GM12878 (cell line): ENCODE measurements at places on chromosomes 7 and 10. TPM values are rescaled to one million over a fixed set of nuclear protein-coding genes. Genes with fewer than 3 reads are reported as not detected.

- DNase-seq: no peak
Measured at GRCh38 chr10:43869669-43870322, 221.1 kb upstream of the ZNF32 start.

- DNase-seq: no peak
Measured at GRCh38 chr10:26488344-26488743, 50.2 kb downstream of the APBB1IP start.

The LMTK2 gene
- 2.2 and 2.7 TPM in 2 replicates for polyA plus RNA-seq

GRCh38 chr7:100430493-100431285, 1.1 kb downstream of the MEPCE start:
- no peak for DNase-seq

DNA sequence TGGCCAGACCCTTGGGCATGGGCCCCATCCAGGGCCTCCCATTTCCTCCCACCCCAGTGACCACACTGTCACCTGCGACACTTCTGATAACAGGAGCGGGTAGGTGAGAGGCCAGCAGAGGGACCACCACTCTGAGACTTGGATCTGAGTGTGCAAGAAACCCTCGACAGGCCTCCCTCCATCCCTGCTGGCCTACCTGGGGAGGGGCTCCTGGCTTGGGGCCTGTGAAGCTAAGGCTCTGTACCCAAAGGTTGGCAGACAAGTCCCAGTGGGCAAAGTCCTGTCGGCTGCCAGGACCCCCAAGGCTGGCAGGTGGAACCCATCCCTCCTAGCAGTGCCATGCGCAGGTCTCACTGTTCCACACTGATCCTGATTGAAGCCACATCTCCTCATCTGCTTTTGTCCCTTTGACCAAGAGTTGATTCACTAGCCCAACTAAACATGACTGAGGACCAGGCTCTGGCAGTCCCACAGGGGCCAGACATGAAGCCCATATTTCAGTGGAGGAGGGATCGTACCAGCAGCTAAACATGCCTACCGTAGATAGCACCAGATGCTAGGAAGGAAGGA, 1.2 kb upstream of the PGAM2 start:
- no peak for DNase-seq

GRCh38 chr7:1125603-1125969, 34.4 kb downstream of the ZFAND2A start:
- DNase-seq: no peak

GRCh38 chr10:131169146-131169545, 142.4 kb downstream of the TCERG1L start:
- DNase-seq: no peak

DNA sequence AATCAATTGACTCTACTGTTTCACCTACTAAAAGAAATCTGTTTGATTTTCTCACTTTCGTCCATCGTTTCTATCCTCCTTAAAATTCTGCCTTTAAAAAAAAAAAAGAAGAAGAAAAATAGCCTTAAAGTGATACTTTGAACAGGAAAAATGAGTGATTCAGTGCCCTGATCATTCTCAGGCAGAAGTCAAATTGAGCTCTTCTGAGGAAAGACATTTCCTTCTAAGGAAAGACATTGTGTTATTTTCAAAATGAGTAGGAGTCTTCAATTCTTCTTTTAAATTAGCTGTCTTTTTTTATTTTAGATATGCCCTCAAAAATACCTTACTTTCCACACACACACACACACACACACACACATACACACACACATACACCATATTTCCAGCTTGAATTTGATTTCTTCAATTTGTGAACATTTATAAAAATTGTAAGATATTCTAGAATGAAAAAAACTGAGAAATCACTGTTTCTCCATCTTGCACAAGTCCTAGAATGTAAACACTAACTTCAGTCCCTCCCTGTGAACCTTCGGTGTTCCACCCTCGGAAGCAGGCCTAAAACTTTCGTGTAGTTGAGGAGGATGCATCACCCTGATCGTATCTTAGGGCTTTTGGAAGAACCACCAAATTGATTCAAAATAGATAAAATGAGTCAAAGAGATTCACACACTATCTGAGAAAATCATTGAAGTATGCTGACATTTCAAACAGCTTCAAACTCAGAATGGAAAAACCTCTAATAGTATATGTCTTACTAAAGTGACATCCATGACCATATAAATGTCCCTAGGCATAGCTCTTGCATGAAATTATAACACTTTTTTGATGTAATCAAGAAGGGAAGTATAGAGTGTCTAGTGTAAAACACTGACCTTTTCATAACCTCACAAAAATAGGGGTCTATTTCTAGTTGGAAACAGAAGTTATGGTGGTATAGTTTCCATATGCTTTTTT, 270.8 kb downstream of the GATA3 start:
- DNase-seq: no peak

The TAX1BP1 gene
- 53.6 and 54.5 TPM in 2 replicates for polyA plus RNA-seq

GRCh38 chr7:155009570-155010157, 6.7 kb upstream of the PAXIP1 start:
- no peak for DNase-seq

- no peak for DNase-seq
Measured at GRCh38 chr7:43692582-43693373, 36.5 kb downstream of the COA1 start.

The TMEM176A gene
- polyA plus RNA-seq: not detected in 2 replicates

DNA sequence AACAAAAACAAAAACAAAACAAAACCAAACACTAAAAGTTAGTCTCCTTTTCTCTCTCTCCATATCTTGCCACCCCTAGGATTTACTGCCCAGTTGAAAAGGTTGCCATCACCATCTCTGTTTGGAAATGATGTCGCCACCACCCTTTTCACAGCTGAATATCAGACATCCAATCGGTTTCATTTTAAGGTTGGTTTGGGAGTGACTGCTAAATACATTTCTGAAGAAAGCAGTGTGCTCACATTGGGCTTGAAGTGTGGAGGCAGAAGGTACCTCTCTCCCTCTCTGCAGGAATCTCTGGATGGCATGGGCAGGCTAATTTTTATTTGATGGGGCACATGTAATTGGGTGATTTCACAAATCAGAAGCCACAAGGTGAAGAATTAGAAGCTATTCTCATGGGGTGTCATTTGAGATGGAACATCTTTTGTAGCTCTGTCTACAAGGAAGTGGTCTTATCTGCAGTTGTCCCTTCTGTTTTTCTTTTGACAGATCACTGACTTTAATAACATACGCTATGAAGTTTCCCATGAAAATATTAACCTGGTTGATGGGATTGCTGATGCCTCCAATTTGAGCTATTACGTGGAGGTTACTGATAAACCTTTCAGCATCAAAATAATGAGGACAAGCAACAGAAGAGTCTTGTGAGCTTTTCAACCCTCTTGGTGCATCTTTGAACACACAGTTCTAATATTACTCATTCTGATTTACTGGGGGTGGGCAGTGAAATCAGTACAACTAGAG, 20.1 kb downstream of the MGAM2 start:
- DNase-seq: no peak

GRCh38 chr10:126889421-126889820, 15.8 kb upstream of the DOCK1 start:
- no peak for DNase-seq

- DNase-seq: no peak
Measured at GRCh38 chr10:29926693-29927048, 132.7 kb downstream of the JCAD start.

The NCF1 gene
- 209 and 216 TPM in 2 replicates for polyA plus RNA-seq

The ATOH7 gene
- polyA plus RNA-seq: not detected in 2 replicates

DNA sequence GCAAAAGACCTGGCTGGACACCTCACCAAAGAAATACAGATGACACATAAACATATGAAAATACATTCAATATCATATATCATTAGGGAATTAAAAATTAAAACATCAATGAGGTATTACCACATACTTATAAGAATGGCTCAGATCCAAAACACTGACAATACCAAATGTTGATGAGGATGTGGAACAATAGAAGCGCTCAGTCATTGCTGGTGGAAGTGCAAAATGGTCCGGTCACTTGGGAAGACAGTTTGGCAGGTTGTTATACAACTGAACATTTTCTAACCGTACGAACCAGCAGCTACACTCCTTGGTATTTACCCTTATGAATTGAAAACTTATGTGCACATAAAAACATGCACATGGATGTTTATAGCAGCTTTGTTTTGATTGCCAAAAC, 38.5 kb downstream of the ZMYND11 start:
- no peak for DNase-seq

The LRRC18 gene
- 0.16 and 0.18 TPM in 2 replicates for polyA plus RNA-seq

DNA sequence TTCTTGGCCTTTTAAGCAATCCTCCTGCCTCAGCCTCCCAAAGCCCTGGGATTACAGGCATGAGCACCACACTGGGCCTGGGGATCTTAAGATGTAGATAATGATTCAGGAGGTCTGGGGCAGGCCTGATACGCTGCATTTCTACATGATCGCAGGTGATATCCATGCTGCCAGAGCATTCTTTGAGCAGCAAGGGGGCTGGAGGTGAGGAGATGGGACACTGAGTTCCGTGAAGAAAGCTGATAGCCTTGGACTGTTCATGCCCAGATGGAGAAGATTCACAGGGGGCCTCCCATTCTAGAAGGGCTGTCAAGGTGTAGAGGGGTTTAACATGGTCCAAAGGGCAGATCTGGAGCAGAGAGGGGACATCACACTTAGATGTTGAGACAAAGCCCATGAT, 480.3 kb downstream of the RPS24 start:
- DNase-seq: no peak

The CYP3A4 gene
- polyA plus RNA-seq: not detected in 2 replicates

- no peak for DNase-seq
Measured at GRCh38 chr7:67573639-67574038, 577.0 kb downstream of the TYW1 start.

- no peak for DNase-seq
Measured at GRCh38 chr7:155352076-155352752, 54.5 kb downstream of the INSIG1 start.

DNA sequence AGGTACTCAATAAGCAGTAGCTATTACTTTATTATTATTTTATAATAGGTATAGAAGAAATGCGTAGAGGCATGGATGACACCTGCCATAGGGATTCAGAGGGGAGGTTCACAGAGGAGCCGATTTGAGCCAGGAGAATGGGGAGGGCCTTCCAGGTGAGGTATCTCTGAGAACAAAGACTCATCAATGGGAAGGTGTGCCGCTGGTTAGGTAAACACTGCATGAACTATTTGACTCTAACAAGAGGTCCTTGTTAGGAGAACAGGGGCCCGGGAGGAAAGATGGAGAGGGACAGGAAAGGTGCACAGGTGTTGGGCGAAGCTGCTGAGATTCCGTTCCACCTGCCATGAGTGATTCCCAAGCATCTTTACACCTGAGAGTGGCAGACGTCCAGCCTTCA, 41.8 kb upstream of the TMEM273 start:
- DNase-seq: no peak

DNA sequence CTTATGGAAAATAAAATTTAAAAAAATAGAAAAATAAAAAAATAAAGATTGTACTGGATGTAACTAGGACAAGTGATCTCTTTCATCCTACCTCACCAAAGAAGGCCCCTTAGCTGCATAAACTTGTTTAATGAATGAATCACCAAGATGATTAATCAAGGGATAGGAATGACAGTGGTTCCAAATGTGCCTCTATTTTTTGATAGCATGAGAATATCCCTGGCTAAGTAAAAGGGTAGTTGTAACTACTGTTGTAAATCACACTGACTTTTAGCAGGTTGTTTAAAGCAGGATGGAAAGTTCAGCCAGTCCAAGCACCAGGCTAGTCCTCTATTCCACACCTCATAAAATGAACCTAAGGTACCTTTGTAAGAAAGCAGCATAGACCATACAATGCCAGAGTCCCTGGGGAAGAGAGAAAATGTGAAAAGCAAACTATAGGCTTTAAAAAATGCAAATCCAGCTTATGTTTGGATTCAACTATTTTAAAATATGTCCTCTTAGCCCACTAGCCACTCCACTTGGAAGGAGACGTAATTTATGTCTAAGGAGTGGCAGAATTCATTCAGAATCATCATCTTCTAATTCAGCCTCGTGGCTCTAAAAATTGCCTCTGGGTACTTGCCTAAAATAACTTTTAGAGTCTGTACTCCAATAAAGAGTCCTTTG, 126.8 kb downstream of the SKIDA1 start:
- DNase-seq: no peak

The GOLGA7B gene
- polyA plus RNA-seq: not detected in 2 replicates

- DNase-seq: no peak
Measured at GRCh38 chr7:2513702-2514101, 5.9 kb upstream of the LFNG start.

The AGAP5 gene
- polyA plus RNA-seq: 2.0 and 2.3 TPM in 2 replicates

The PRSS37 gene
- not detected in 2 replicates for polyA plus RNA-seq

- no peak for DNase-seq
Measured at GRCh38 chr7:84144935-84145334, 49.7 kb downstream of the SEMA3A start.

- no peak for DNase-seq
Measured at GRCh38 chr7:100059251-100059739, 9.7 kb downstream of the ZSCAN21 start.

DNA sequence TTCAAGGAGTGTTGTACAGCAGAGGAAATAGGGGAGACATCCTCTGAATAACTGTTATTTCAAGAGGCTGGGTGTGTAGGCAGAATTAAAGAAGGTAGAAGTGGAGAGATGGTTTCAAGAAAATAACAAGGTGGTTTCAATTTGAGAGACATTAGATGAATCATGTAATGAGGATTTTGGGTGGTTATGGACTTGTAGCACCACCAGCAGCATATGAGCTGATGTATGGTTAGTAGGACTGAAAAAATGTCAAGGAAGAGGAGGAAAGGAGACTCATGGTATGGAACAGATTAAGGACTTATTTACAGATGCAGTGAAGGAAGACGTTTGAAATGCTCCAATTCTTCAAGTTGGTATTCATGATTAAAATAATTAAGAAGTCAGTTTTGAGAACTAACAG, 166.2 kb downstream of the EXOC4 start:
- no peak for DNase-seq

DNA sequence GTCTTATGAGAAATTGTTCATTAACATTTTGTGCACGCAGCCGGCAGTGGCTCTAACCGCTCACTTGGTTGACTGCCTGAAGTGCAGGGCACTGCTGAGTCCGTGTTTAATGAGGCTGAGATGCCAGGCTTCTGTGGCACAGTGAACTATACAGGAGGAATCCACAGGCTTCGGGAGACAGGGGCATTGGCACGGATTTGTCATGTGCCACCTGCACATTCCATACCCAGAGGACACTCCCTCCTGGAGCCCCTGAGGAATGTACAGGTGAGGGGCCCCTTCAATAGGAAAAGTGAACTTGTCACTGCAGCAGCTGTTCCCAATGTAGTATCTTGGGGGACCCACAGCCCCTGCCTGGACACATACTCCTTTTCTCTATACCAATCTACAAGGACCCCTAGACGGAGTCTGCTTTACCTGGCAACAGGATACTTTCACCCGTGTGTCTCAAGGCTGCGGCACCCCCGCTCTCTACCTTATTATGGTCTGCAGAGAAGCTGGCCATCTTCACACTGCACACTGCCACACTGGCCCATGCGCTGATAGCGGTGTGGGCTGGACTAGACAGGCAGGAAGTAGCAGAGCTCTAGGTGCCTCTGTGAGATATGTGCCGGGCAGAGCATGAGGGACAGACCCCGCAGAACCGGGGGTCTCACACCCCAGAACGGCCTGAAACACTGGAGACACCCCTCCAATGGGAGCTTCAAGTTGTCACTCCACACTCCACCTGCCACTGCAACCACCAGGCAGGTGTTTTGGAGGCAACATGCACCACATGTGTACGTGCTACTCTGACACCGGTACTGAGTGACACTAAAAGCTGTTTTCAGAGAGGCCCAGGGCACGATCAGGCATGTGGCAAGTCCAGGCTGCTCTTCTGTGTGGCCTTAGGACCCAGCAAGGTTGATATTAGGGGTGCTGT, 71.4 kb upstream of the RHEB start:
- no peak for DNase-seq
